ENCODE measurements at places on chromosomes 16 and 17.

- no peak for DNase-seq
These were observed 361.5 kb downstream of the SNX29 start for GRCh38 chr16:12337871-12338655.

DNA sequence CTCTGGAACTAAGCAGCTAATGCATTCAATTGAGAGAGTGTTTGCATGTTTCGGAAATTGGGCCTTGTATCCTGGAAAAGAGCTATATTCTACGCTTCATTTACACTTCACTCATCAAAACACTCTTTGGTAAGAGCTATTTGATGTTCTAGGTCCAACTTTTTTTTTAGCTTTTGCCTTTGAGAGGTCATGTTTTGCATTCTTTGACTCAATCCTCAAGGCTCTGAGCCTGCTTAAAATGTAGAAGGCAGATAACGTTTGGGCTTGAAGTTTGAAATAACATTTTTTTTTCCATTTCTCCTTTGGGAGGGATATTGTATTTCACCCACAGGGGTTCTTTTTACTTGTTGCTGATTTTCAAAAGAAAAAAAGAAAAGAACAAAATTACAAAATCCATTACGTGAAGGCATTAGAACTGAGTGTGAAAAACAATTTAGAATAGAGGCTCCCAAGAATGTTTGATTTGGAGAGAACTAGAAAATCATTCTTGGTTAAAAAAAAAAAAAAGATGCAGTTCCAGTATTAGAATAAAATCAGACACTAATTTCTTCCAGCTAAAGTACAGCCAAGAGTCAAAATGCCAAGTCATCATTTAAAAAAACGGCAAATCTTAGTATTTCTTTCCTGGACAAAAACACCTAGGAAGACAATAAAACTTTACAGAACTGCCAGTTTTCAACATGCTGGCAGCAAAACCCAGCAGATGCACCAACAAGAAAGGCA, 268.5 kb downstream of the GRIN2A start:
- DNase-seq: no peak

- DNase-seq: no peak
These were observed 27.0 kb downstream of the MRTFB start for GRCh38 chr16:14098081-14098480.

- DNase-seq: no peak
These were observed 5.6 kb upstream of the PGS1 start for GRCh38 chr17:78372841-78373240.

GRCh38 chr16:62700426-62701294, 664.4 kb upstream of the CDH8 start:
- DNase-seq: no peak

DNA sequence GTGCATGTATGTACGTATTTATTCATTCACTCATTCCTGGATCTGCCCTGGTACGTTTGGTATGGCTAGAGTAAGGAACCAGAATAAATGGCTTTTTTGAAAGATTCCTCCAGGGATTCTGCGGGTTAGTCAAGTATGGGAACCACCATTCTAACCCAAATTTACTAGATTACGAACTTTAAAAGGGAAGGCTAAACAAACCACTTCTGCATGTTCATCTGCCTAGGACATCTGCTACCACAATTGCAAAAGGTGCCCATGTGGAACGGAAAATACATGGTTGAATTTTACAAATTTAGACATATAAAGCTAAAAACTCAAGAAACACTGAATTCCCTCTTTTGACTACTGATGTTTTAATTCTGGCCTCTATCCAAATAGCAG, 22.1 kb downstream of the CYTH1 start:
- DNase-seq: no peak

DNA sequence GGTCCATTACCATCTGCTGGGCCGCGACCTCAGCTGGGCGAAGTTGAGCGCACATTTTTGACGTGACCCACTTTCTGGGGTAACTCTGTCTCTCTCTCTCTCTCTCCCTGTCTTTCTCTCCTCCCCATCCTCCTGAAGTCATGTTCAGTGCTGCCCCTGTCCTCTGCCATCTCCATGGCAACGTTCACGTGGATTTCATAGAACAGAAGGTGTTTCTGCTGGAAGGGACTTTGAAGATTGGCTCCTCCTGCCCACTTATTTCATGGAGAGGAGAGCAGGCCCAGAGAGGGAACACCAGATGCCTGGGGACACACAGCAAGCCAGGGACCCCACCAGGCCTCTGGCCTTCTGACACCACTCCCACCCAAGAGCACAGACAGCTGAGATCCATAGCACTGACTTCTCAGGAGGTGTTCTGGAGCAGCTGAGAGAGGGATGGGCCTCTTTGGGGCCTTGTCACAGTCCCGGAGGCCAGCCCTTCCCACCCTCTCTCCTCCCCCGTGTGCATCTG, 4.2 kb upstream of the CCNF start:
- DNase-seq: no peak

- DNase-seq: no peak
These were observed 142.5 kb upstream of the HS3ST2 start for GRCh38 chr16:22671301-22672076.

DNA sequence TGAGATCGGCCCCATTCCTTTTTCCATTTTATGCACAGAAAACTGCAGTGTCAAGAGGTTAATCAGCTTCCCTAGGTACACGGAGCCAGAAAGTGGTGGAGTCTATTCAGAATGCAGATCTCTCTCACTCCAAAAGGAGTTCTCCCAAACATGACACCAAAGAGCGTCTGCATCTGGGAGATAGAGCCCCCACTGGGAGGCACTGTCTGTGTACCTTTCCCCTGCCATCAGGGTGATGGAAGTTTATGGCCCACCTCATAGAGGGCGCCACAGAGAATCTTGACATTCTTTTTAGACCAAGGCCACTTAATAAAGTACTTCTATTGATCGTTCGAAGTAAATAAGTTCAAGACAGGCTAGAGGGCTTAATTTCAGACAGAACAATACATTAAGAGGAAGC, 493.7 kb upstream of the ERCC4 start:
- DNase-seq: no peak

All from SHP77 (cell line).